ENCODE measurements at places on chromosomes 3 and 15.
A peak's percentile ranks its signal among the peaks of the same experiment; 100 is the strongest.

- DNase-seq: no peak
These were observed 720.2 kb downstream of the MCTP2 start for GRCh38 chr15:94951538-94951937.

DNA sequence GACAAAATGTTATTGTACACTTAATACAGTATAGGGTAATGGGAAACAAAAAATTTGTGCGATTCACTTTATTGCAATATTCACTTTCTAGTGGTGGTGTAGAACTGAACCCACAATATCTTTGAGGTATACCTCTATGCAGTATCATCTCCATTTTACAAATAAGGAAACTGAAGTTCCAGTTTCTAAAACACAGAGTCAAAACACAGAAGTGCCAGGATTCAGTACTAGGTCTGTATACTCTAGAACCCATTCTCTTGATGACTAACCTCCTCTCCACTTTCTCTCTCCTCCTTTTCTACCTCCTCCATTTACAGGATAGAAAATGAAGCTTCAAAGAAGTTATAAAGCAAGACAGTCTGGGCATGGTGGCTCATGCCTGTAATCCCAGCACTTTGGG is 62.2 kb downstream of the MB21D2 start:
- no peak for DNase-seq

GRCh38 chr3:98725352-98725751 is 37.8 kb upstream of the ST3GAL6 start:
- DNase-seq: no peak

DNA sequence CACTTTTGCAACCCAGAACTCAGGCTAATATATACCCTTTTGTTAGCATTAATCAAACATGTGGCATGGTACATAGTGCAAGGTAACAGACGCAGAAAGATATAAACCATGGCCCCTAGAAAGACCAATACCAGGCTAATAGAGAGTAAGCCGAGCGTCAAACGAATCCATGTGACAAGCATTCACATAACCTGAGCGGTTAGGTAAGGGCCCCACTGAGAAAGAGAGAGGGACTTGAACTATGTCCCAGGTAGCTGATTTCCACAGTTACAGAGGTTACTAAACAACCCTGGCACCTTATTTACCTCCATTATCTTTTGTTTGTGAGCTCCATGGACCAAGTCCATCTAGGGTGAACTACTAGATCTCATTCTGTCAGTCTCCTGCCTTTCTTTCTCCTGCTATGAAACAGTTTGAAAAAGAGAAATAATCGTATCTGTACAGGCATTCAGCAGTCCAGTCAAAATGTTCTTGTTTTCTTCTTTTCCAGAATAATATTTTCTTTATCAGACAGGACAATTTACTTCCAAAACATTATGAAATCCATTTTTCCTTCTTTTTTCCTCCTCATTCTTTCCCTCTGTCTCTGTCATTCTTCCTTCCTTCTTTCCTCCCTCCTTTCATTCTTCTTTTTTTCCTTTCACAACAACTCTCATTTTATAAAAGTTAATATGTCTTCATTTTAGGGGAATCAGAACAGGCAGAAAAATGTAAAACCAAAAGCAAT is 30.5 kb upstream of the TNFSF10 start:
- DNase-seq: no peak

GRCh38 chr3:197465197-197465995 is 90.4 kb downstream of the BDH1 start:
- DNase-seq: no peak

DNA sequence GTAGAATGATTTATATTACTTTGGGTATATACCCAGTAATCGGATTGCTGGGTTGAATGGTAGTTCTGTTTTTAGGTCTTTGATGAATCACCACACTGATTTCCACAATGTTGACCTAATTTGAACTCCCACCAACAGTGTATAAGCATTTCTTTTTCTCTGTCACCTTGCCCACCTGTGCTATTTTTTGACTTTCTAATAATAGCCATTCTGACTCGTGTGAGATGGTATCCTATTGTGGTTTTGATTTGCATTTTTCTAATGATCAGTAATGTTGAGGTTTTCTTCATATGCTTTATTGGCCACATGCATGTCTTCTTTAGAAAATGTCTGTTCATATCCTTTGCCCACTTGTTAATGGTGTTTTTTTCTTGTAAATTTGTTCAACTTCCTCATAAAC is 340.8 kb downstream of the PLOD2 start:
- DNase-seq: no peak

DNA sequence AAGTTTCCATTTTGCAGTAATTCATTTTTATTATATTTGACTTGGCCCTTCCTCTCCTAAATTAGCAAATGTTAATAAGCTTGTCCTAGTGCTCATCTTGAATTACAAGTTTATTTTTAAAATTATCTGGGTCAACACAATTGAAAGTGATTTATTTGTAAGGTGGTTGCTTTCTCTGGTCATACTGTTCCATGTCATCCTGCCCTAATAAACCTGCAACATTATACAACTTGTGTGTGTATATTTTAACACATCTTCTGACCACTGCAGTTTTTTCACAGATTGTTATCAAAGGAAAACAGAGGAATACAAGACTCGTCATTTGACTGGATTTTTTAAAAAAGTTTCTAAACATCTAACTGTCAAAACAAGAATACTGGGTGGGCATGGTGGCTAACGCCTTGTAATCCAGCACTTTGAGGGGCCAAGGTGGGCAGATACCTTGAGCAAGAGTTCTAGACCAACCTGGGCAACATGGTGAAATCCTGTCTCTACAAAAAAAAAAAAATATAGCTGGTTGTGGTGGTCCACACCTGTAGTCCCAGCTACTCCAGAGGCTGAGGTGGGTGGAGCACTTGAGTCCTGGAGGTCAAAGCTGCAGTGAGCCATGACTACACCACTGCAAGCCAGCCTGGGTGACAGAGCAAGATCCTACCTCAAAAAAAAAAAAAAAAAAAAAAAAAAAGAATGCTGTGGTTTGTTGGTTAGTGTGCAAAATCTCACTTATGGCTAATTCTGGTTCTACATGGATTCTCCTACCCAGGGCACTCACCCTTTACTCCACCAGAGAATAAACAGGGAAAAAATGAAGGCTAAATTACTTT is 5.0 kb upstream of the LRRFIP2 start:
- DNase-seq: no peak

DNA sequence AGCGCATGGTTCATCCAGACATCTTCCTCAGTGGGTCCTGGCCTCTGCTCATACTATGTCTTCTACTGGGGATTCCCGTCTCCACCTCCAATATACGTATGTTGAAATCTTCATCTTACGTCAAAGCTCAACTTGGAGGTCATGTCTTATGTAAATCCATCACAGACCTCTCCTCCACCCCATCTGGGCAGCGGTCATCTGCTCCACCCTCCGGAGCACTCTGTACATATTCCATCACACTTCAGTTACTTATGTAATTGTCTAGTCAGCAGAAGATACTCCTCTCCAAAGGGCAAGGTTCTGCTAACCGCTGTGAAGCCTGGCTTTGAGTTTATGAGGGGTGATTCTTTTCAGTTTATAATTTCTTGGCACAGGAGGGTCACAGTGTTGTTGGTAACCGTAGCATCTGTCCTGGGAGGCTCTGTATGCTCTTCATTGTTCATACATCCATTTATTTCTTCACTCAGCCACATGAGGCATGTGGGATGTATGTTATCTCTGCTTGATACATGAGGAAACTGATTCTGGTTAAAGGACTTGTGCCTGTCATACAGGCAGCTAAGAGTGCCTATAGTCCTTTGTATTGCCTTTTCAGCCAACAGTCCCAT is 22.1 kb downstream of the MAP2K1 start:
- no peak for DNase-seq

GRCh38 chr3:157672061-157672460 is 168.8 kb upstream of the VEPH1 start:
- DNase-seq: no peak

GRCh38 chr3:21524133-21524532 is 226.9 kb downstream of the ZNF385D start:
- DNase-seq: no peak

GRCh38 chr3:151740581-151740980 is 6.9 kb downstream of the AADACL2 start:
- DNase-seq: no peak

GRCh38 chr3:97952280-97952679 is 20.0 kb downstream of the RIOX2 start:
- peak; percentile 51 for DNase-seq

DNA sequence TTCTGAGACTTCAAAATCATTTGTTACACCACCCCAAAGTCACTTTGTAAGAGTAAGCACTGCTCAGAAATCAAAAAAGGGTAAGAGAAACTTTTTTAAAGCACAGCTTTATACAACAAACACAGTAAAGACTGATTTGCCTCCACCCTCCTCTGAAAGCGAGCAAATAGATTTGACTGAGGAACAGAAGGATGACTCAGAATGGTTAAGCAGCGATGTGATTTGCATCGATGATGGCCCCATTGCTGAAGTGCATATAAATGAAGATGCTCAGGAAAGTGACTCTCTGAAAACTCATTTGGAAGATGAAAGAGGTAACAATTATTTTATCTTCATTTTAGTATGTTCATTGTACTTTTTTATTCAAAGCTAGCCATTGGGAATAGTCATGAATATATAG is 32.6 kb downstream of the BLM start:
- no peak for DNase-seq

GRCh38 chr3:194824100-194824499 is 138.4 kb downstream of the FAM43A start:
- DNase-seq: peak; percentile 31

DNA sequence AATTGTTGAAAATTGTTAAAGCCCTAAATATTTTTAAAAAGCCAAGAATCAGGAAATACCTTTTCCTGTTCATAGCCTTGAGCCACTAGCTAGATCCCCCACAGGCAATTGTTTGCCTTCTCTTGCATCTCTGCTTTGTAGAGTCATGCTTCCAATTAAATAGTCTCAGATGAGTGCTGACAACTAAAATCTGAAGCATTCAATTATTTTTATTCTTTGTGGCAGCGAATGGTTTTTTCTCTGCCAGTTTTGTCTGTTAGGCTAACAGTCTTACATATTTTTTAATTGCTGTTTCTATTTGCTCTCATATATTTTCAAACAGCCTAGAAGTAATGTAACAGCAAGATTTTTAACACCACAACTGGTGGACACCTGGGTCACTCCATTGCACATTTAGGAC is 277.1 kb upstream of the GBE1 start:
- no peak for DNase-seq

DNA sequence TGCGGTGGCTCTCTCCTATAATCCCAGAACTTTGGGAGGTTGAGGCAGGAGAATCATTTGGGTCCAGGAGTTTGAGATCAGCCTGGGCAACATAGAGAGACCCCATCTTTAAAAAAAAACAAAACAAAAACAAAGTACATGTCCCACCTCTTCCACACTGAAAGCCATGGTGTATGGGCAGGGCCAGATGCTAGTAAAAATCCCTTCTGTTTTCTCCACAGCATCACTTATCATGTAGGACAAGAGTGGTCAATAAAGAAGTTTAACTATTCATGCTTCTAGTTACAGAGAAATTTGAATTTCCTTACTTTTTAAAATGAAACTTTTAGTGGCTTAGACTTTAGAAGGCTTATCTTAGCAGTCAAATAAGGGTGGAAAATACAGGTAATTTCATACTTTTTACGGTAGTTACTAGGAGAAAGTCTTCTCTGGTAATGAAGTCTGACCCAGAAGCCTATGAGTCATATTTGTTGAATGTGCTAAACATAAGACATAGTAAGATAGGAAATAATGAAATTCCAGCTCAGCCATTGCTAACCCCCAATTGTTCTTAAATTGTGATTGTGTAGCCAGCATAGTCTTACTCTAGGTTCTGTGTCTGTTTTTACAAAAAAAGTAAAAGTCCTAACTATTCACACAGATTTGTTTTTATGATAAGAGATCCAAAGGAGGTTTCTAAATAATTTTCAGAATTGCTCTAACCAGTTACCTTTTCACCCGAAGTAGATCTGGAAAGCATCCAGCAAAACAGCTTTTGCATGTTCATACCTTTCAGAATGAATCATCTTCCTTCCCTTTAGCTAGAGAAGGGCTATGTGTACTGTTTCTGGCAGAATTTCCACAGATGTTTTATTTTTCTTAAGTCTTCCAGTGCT is 16.4 kb upstream of the ZNF609 start:
- DNase-seq: peak; percentile 89

DNA sequence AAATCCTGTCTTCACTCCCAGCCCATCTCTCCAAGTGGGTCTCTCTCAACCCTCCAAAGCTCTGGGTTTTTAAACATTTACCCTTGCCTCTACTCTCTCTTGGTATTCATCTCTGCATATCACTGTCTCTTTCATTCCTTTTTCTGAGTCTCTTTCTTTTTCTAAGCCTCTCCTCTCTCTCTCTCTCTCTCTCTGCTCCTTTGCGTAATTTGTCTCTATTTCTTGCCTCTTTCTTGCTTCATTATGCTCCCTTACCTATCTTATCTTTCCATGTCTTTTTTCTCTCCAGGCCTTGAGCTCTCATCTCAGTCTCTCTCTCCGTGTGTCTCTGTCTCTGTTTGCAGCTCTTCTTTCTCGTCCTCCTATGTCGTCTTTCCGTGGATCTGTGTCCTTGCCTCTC is 678 bp upstream of the SCAMP5 start:
- no peak for DNase-seq

GRCh38 chr3:118772547-118773011 is 262.1 kb downstream of the IGSF11 start:
- peak; percentile 11 for DNase-seq

DNA sequence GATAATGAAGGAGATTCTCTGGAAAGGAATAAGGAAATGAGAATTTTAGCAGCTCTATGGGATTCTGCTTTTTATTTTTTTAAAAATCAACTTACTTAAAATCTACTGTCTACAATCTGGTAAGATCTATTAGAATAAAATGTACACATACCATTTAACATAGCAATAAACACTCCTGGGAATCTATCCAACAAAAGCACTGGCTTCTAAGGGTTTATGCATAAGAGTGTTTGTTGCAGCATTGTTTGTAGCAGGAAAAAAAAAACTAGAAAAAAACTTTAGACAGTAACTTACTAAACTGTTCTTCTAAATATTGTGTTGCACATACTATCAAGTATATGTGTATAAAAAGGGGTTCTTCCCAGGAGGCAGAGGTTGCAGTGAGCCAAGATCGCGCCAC is 15.7 kb upstream of the RBP1 start:
- DNase-seq: no peak

- no peak for DNase-seq
These were observed 286.6 kb downstream of the IL5RA start for GRCh38 chr3:2823437-2824211.

DNA sequence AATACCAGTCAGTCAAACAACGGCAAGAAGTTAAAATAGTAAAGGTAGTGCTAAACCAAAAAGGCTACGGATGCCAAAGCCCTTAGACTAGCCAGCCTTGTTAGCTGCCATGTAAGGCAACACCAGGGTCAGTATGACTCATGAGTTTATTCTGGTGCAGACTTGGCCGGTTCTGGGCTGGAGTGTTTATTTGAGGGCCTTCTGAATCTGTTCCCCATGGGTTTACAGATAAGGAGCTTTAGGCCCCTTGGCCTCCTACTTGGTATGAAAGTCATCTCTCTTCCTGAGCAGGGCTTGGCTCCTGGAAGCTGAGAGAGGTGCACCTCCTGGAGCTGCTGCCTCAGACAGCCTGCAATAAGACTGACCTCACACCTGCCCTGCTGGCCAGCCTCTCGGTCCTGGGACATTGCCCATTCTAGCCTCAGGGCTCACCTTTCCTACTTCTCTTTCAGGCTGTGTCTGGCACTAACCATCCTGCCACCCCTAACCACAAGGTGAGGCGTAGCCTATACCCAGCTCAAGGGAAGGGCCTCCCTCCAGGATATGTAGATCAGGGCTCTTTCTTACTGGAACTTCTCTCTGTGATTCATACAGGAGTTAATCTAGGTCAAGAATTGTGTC is 10.4 kb upstream of the RTP1 start:
- DNase-seq: peak; percentile 74

All from epithelial cell of esophagus (primary cell).